ENCODE measurements at places on chromosomes 1 and 21. TPM values are rescaled to one million over a fixed set of nuclear protein-coding genes. Genes with fewer than 3 reads are reported as not detected.

GRCh38 chr1:33321178-33321577 is 280 bp upstream of the A3GALT2 start:
- no peak for DNase-seq

Gene MIXL1
- not detected for total RNA-seq

- DNase-seq: no peak
Observed at GRCh38 chr21:45087022-45087823, 12.8 kb downstream of the ADARB1 start.

- no peak for DNase-seq
Observed at GRCh38 chr1:201562659-201563405, 23.9 kb downstream of the NAV1 start.

- DNase-seq: no peak
Observed at GRCh38 chr1:246775531-246776385, 51.5 kb downstream of the SCCPDH start.

Gene KCNH1
- total RNA-seq: not detected

GRCh38 chr1:206833106-206833680 is 32.2 kb upstream of the IL20 start:
- DNase-seq: no peak

GRCh38 chr1:59236721-59237545 is 60.0 kb upstream of the FGGY start:
- DNase-seq: no peak

Gene MSH4
- 0.88 TPM for total RNA-seq

DNA sequence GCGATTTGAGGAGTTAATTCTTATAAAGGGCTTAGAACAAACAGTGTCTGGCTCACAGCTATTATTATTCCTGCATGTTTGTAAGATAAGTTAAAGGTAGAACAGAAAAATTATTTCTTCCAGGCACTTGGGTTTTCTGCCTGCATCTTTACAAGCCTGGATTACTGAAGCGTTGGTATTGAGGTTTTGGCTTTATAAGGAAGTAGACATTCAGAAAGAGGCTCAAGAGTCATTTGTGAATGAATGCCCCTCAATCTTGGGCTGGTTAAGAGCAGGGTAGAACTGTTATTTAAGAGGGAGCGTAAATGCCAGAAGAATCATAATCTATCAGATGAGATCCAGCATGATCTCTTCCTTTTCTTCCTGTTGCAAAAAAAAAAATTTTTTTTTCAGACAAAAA is 77.3 kb upstream of the ARID1A start:
- no peak for DNase-seq

DNA sequence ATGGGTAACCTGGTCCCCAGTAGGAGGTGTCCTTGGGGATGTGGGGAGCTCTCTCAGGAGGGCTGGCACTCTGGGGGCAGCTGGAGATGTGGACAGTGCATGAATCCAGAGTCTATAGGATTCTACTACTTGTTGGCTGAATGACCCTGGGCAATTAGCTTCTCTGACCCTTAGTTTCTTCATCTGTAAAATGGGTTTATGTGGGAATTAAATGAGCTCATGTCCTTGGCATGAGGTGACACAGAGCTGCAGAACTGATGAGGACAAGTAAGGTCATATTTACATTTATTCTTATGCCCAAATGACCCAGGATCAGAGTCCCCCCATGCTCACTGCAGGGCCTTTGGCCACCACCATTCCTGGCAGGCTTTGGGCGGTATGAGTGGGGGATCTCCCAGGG is 29.3 kb downstream of the FOXO6 start:
- no peak for DNase-seq

GRCh38 chr1:181442181-181442525 is 41.2 kb upstream of the CACNA1E start:
- DNase-seq: no peak

Gene TMPRSS2
- total RNA-seq: 56.6 TPM

Gene F13B
- total RNA-seq: not detected

Gene PLEKHA6
- 34.0 TPM for total RNA-seq

Gene UBASH3A
- total RNA-seq: 0.32 TPM

DNA sequence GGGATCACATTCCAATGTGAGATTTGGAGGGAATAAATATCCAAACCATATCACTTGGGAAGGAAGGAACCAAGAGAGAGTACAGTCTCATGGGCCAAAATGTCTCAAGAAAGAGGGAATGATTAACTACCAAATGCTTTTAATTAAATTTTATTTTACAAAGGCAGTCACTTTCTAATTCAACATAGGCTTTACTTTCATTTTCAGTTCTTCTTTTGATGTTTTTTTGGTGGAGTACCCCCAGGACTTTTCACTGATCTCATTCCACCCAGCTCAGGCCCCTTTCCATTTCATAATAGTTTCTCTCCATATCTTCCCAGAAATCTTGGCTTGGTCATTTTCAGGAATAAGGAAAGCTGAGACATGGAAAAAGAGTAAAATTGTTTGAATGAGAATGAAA is 5.1 kb upstream of the SLAMF7 start:
- no peak for DNase-seq

DNA sequence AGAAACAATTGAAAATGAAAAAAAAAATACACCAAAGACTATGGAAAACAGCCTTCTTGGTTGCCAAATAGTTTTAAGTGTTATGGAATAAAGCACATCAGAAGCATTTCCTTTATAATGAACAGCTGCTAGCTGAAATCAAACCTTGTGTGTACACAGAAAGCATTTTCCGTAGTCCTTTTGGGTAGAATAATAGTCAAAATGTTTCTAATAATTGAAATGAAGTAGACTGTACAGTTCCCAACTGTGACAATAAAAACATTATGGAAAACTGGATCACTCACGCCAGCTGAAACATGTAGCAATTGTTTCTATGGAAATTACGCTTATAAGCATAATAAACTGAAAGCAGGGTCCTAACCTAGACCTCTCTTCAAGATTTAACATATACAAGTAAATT is 856.3 kb upstream of the B3GALT2 start:
- no peak for DNase-seq

DNA sequence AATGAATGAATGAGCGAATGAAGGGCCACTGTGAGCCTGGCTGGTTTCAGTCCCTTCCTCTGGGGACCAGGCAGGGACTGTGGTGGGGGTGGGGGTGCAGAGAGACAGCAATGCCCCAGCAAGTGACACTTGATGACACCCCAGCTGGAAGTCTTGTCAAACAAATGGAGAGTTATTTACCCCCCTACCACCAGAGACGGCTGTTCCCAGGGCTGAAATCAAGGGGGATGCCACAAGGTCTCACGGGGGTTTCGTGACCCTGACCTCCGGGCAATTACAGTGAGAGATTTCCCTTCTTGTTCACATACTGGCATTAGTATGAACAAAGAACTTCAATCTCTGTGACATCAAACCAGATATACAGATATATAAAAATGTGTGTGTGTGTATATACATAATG is 34.0 kb upstream of the LMO4 start:
- no peak for DNase-seq

DNA sequence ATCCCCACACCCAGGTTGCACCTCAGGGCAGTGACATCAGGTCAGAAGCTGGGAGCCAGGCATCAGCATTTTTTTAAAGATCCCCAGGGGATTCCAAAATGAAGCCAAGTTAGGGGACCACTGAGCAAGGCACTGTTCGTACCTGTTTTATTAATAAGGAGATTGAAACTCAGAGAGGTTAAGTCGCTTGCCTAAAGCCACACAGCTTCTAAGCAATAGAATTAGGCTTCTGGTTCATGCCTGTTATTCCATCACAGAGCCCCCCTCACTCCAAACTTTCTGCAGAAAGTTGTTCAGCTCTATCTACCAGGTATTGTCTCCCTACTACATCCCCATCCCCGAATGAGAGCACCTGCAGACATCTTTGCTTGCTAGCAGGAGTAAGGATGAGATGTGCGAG is 28.7 kb downstream of the KCNN3 start:
- DNase-seq: no peak

DNA sequence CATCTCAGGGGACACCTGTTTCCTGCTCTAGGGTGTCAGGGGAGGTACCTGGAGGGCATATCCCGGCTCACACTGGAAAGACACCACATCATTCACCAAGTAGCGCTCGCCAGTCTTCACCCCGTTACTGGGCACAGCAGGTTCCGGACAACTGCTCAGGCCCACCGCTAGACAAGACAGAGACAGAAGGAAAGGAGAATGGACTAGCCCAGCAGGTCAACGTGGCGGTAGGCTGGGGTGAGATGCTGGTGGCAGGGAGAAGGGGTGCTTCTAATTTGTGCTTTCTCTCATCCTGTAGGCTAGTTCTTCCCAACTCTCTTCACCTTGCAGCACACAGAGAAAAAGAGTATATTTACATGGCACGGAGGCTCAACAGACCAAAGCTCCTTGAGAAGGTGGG is 145.0 kb downstream of the ZSCAN20 start:
- no peak for DNase-seq

All from breast epithelium (tissue), 4 donors.